Osteoblast (primary cell): ENCODE measurements at places on chromosomes 4 and X. TPM values are rescaled to one million over a fixed set of nuclear protein-coding genes. Genes with fewer than 3 reads are reported as not detected.

GRCh38 chrX:6095469-6095868 lies 133.2 kb downstream of the NLGN4X start:
- DNase-seq = no peak

DNA sequence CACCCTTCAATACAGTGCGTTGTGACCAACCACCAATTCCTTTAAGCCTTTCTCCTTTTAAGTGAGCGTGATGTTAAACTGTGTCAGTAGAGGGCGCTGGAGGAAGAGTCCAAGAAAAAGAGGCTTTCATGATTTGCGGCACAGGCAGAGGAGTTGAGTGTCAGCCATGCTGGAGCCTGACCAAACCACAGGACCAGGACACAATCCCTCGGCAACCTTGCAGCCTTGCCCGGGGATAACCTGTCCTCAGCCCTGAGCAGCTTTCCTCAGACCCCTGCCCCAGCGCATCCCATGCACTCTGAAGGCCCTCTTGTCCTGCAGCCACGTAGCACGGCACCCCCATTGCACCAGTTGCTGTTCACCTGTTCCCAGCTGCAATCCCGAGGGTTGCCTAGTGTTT lies 53.5 kb upstream of the SMIM31 start:
- DNase-seq = no peak

BRS3 gene
- total RNA-seq = not detected in 2 replicates

USP17L12 gene
- not detected in 2 replicates for total RNA-seq
